ENCODE measurements at places on chromosomes 16 and 17.

GRCh38 chr17:55770196-55770870, 19.5 kb downstream of the PCTP start:
- no peaks in the 10 kb centered on the region for H3K4me1 ChIP-seq
- no peak overlapping the region for H3K4me3 ChIP-seq
- peaks cover 37% of the 10 kb centered on the region for H3K36me3 ChIP-seq
- H3K27ac ChIP-seq = no peak overlapping the region

- no peaks in the 10 kb centered on the region for H3K36me3 ChIP-seq
- no peak overlapping the region for H3K4me3 ChIP-seq
- no peak for DNase-seq
- peaks cover 3% of the 10 kb centered on the region for H3K27me3 ChIP-seq
- peaks cover 9% of the 10 kb centered on the region for H3K4me1 ChIP-seq
- H3K27ac ChIP-seq = no peak overlapping the region
Observed at GRCh38 chr17:78882540-78883088, 20.4 kb downstream of the CEP295NL start.

DNA sequence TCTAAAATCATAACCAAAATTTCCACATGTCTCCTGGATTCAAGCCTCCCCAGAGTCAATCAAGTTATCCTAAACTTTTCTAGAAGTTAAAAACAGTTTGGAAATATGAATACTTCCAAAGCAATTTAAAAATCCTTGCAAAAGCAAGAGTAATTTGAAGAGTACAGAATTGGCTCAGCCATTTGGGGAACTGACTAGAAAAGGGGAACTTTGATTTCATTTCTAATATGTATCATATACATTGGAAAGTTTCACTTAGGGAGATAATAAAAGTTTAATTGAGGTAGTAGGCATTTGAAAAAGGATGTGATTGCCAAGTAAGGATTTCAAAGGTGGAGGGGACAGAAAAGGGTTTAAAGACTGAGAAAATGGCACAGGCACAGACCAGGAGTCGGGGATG, 9.0 kb upstream of the SLFN12L start:
- no peaks in the 10 kb centered on the region for H3K36me3 ChIP-seq
- peaks cover 29% of the 10 kb centered on the region for H3K4me1 ChIP-seq
- no peak for DNase-seq
- H3K27me3 ChIP-seq = no peaks in the 10 kb centered on the region
- H3K4me3 ChIP-seq = no peak overlapping the region

- no peaks in the 10 kb centered on the region for H3K4me1 ChIP-seq
- no peak overlapping the region for H3K27ac ChIP-seq
- no peak overlapping the region for H3K4me3 ChIP-seq
- no peaks in the 10 kb centered on the region for H3K36me3 ChIP-seq
Observed at GRCh38 chr16:61024180-61024900, 1011.9 kb downstream of the CDH8 start.

DNA sequence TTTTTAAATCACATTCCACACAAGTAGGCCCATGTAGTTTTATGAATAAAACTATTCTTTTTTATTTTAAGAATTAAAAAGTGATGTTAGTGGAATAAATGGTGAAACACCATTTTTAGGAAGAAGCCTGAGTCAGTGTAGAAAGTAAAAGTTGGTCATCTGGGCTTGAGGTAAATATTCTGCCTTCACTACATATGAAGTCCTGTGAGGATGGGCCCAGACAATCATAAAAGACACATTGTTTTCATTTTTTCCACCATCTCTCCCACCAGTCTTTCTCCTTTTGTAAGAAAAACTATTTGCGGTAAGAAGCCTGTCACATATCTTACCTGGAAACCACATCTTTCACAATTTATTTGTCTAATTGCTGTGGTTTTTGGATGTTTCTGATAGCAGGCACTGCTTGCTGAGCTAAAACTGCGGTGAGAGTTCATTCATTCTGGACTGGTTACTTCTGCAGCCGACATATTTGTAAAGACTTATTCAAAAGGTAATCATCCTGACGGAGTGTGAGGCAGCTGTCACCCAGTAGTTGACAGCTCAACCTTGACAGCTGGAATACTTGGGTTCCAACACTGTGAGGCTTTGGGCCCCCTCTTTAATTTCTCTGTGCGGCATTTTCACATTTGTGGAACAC, 10.6 kb upstream of the RFFL start:
- no peak overlapping the region for H3K27ac ChIP-seq
- H3K4me3 ChIP-seq = no peak overlapping the region
- no peaks in the 10 kb centered on the region for H3K36me3 ChIP-seq
- no peak for DNase-seq
- H3K27me3 ChIP-seq = no peaks in the 10 kb centered on the region
- H3K4me1 ChIP-seq = no peaks in the 10 kb centered on the region

DNA sequence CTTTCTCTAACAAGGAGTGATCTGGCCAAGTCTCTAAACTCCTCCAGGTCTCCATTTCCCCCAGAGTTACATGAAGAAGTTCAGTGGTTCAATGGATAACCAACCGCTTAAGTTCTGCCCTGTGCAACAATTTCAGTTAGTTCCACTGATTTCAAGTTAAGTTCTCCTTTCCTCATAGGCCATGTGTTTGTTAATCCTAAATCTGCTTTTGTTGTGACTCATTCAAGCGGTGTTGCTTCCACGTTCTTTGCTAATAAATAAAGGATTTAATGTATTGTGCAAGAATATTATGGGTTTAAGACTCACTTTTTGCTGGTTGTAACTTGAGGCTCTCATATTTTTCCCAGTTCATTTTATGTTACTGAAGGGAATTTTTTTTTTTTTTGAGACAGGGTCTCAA, 36.3 kb downstream of the GNA13 start:
- no peak overlapping the region for H3K27ac ChIP-seq
- no peaks in the 10 kb centered on the region for H3K4me1 ChIP-seq
- DNase-seq = no peak
- H3K36me3 ChIP-seq = peaks cover 53% of the 10 kb centered on the region
- H3K27me3 ChIP-seq = no peaks in the 10 kb centered on the region

DNA sequence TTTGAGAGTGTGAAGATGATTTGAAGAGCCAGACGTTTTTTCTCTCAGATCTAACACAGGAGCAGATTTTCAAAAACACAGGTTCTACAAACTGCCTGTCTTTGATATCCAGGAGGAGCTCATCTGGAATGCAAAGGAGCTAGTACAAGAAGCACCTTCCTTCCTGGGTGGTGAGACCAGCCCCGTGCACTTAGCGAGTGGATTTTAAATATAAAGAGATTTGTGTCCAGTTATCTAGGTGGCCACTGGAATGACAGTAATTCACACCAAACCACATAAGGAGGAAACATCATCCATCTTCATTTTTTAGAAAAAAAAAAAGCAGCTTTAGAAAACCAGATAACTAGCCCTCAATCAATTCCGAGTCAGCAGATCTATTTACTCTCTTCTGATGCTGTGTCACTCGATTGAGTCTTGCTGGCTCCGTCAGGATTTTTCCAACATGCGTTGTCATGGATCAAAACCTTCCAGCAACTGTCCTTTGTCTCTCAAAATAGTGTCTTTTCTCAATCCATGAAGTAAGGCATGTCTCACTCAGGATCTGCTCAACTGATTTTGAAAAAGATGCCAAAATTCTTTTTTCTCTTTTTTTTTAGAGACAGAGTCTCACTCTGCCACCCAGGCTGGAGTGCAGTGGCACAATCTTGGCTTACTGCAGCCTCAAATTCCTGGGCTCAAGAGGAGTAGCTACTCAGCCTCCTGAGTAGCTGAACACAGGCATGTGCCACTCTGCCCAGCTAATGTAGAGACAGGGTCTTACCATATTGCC, 451.2 kb upstream of the PSMD7 start:
- H3K27me3 ChIP-seq = no peaks in the 10 kb centered on the region
- no peak overlapping the region for H3K4me3 ChIP-seq
- H3K27ac ChIP-seq = no peak overlapping the region
- H3K36me3 ChIP-seq = no peaks in the 10 kb centered on the region

GRCh38 chr16:30921748-30922419, 1.5 kb upstream of the FBXL19 start:
- no peaks in the 10 kb centered on the region for H3K27me3 ChIP-seq
- H3K4me3 ChIP-seq = peak overlapping the region; percentile 41
- peak; percentile 94 for DNase-seq
- peak overlapping the region; percentile 76 for H3K27ac ChIP-seq
- H3K36me3 ChIP-seq = peaks cover 18% of the 10 kb centered on the region

DNA sequence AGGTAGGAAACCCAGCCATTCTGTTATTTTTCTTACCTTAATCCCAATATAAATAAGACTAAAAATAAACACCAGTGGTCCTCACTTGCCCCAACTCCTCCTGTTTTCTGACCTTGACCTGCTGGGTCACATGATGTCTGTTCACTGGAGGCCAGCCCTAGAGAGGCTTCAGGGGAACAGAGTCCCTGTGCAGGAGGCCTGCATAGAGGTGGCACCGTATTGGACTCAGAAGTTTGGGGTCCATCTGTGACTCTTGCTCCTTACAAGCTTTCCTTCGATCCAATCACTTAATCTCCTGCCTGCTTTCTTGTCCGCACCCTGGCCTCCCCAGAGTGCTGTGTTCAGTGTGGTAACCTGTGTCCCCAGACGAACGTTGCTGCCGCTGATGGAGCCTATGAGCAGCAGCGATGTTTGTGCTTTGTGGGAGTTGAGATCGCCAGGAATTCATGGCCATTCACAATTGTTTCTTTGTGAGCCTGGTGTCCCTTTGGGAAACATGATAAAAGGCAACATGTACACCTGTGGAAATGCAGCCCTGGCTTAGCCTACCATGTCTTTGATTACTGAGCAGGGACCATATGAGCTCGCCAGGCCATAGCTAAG, 4.7 kb downstream of the IGSF6 start:
- H3K4me1 ChIP-seq = peaks cover 41% of the 10 kb centered on the region
- H3K27me3 ChIP-seq = no peaks in the 10 kb centered on the region
- peak overlapping the region; percentile 94 for H3K27ac ChIP-seq
- no peak for DNase-seq
- H3K36me3 ChIP-seq = peaks cover 18% of the 10 kb centered on the region

DNA sequence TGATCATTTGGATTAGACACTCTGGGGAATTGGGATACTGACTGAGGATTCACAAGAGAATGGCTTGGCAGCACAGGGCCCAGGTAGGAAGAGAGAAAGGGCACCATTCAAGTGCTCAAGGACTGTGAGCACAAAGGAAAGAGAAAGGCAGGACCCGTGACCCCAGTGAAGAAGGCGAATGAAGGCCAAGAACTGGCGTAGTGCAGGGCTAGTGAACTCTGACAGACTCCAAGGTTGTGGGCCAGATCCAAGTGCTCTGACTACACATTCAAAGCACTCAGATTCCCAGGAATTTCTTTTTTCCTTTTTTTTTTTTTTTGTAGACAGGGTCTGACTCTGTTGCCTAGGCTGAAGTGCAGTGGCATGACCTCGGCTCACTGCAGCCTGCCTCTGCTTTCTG, 5.0 kb downstream of the GTF3C1 start:
- peaks cover 24% of the 10 kb centered on the region for H3K4me1 ChIP-seq
- H3K36me3 ChIP-seq = peaks cover 70% of the 10 kb centered on the region
- H3K27me3 ChIP-seq = no peaks in the 10 kb centered on the region
- no peak overlapping the region for H3K4me3 ChIP-seq
